Stimulated activated CD8-positive, alpha-beta memory T cell treated with anti-CD3 and anti-CD28 coated beads, Interleukin-4, amount 100 ng/mL, for 1 hour (primary cell): ENCODE measurements at places on chromosomes 11 and 22.

DNA sequence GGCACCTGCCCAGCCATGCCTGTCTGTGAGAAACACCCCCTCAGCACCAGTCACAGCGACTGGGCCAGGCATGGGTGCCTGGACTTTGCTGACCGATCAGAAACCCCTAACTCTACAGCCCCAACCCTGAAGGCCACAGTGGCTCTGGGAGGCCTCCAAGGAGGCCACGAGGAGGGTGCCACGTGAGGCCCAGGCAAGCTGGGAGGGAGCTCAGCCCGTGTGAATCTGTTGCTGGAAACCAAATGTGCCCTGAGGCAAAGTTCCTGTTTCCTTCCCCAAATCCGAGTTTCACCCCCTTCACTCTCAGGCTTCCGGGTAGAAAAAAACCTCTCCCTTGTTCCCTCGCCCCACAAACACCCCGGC lies 1.3 kb downstream of the UNC93B1 start:
- no peak for DNase-seq

DNA sequence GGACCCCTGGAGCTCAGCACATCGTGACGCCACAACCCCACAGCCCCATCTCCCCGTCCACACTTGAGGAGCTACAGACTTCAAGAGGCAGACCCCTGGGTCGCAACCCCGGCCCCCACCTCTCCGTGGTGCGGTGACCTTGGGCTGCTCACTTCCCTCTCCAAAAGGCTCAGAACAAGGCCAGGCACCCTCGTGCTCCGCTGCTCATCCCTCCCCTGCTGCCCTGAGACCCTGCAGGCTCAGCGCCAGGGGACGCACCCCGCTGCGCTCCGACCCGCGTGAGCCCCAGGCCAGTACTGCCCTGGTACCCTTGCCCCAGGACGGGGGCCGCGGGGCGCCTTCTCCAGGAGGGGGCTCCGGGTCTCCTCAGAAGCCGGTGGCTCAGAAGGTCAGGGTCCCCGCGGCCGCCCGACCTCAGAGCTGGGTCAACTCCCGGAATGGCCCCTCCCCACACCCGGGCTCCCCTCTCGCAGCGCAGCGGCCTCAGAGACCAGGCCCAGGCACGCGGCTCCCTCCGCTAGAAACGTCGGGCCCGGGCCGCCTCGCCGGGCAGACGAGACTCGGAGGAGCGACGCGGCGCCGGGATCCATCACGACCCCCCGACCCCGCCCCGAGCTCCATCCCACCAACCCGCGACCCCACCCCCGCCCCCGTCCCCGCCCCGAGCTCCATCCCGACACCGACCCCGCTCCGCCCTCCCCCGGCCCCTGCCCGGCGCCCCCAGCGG lies 563 bp downstream of the GATD1 start:
- DNase-seq: no peak

DNA sequence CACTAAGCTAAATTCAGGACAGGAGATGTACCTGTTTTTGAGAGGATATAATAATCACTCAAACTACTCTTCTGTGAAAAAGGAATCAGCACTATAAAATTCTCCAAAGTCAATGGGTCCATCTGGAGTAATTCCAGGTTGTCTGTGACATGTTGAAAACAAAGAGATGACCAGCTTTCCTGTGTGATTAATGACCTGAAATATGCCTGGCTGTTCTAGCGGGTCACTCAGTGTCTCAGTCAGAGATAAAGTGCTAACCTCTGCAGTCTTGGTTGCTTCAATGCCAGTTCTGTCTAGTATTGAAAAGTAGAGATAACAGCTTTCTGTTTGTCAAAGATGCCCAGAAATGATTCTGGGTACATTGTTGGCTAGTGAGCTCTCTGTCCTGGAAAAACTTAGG lies 722.6 kb upstream of the TENM4 start:
- no peak for DNase-seq

GRCh38 chr11:92211576-92212167 lies 12.9 kb upstream of the FAT3 start:
- no peak for DNase-seq

- no peak for DNase-seq
Observed at GRCh38 chr11:14304601-14305000, 54.4 kb downstream of the RRAS2 start.

DNA sequence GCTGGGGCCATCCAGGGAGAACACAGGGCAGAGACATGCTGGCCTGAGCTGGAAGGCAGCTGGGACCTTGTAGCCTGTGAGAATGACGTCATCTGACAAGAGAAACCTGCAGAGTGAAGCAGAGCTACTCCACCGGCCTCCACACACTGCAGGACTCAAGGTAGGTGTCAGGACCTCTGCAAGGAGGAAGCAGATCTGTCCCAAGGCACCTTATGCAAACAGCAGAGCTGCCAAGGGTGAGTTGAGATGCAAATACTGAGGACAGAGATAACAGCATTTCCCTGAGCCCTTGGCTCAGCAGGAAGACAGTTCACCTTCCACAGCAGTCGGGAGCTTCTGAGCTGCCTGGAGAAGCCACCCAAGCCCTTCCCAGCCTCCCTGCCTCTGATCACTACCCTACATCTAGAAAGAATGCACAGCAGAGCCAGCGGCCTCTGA lies 51.9 kb upstream of the IGSF9B start:
- DNase-seq: no peak

GRCh38 chr22:42994917-42995562 lies 19.9 kb downstream of the PACSIN2 start:
- DNase-seq: no peak
